ENCODE measurements at places on chromosomes 5 and 9. TPM values are rescaled to one million over a fixed set of nuclear protein-coding genes. Genes with fewer than 3 reads are reported as not detected.
A peak's percentile ranks its signal among the peaks of the same experiment; 100 is the strongest.

PRLR gene
- total RNA-seq: 1.6 TPM

AQP7 gene
- total RNA-seq: 2.4 TPM

ALDOB gene
- not detected for total RNA-seq

DOCK2 gene
- 0.09 TPM for total RNA-seq

ADRA1B gene
- not detected for total RNA-seq

IL9 gene
- not detected for total RNA-seq

PRRC1 gene
- total RNA-seq: 81.7 TPM

KCNIP1 gene
- total RNA-seq: not detected

CARTPT gene
- total RNA-seq: not detected

UHRF2 gene
- 46.5 TPM for total RNA-seq

RANBP17 gene
- total RNA-seq: 31.8 TPM

ADGRV1 gene
- 23.2 TPM for total RNA-seq

FST gene
- total RNA-seq: 0.77 TPM

- H3K36me3 ChIP-seq: no peaks in the 10 kb centered on the region
- no peaks in the 10 kb centered on the region for H3K4me1 ChIP-seq
- no peaks in the 10 kb centered on the region for H3K27me3 ChIP-seq
- no peak overlapping the region for H3K4me3 ChIP-seq
- no peak for DNase-seq
- no peak overlapping the region for H3K27ac ChIP-seq
Observed at GRCh38 chr5:55823151-55823796, 27.9 kb upstream of the IL31RA start.

DNA sequence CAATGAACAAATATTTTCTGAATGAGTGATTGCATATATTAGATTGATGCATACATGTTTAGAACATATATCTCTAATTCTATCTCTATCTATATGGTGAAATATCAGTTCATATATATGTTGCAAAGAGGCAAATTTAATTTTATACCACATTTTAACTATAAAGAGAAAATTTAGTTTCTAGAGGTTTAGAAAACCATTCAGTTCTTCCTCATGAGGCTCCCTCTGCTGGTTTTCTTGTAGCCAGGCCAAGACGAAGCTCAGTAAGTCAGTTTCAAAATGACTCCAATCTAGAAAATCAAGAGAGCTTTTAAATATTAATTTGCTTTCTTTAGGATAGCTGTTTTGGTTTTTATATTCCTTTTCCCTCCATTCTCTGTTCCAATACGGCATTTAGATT is 312.1 kb downstream of the TMEM232 start:
- no peaks in the 10 kb centered on the region for H3K36me3 ChIP-seq
- DNase-seq: no peak
- no peak overlapping the region for H3K4me3 ChIP-seq
- H3K4me1 ChIP-seq: no peaks in the 10 kb centered on the region
- no peak overlapping the region for H3K27ac ChIP-seq

GRCh38 chr9:14248149-14248548 is 65.8 kb downstream of the NFIB start:
- H3K27ac ChIP-seq: no peak overlapping the region
- H3K4me3 ChIP-seq: no peak overlapping the region
- no peak for DNase-seq
- no peaks in the 10 kb centered on the region for H3K36me3 ChIP-seq
- H3K4me1 ChIP-seq: peaks cover 15% of the 10 kb centered on the region

- H3K4me1 ChIP-seq: peaks cover 76% of the 10 kb centered on the region
- no peaks in the 10 kb centered on the region for H3K27me3 ChIP-seq
- peak overlapping the region; percentile 50 for H3K27ac ChIP-seq
- no peaks in the 10 kb centered on the region for H3K36me3 ChIP-seq
- peak; percentile 46 for DNase-seq
Observed at GRCh38 chr9:6899274-6899673, 141.5 kb downstream of the KDM4C start.

DNA sequence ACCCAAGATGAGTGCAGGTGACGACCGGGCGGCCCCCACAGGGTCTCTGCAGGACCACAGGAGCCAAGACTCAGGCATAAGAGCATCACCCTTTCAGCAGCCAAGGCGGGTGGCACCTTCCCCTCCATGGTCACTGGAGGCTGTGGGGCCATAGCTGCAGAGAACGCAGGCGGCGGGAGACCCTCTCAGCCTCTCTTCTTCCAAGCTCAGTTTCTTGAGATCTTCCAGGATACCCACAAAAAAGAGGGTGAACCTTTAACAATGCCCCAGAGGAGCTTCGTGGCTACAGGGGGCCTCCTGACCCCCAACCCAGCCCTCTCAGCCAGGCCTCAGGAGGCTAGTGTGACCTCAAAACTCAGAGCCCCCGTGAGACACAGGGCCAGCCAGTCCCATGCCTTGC is 5.8 kb upstream of the TBC1D9B start:
- no peak overlapping the region for H3K4me3 ChIP-seq
- H3K36me3 ChIP-seq: no peaks in the 10 kb centered on the region
- no peaks in the 10 kb centered on the region for H3K27me3 ChIP-seq
- H3K4me1 ChIP-seq: peaks cover 11% of the 10 kb centered on the region
- DNase-seq: no peak
- H3K27ac ChIP-seq: no peak overlapping the region

DNA sequence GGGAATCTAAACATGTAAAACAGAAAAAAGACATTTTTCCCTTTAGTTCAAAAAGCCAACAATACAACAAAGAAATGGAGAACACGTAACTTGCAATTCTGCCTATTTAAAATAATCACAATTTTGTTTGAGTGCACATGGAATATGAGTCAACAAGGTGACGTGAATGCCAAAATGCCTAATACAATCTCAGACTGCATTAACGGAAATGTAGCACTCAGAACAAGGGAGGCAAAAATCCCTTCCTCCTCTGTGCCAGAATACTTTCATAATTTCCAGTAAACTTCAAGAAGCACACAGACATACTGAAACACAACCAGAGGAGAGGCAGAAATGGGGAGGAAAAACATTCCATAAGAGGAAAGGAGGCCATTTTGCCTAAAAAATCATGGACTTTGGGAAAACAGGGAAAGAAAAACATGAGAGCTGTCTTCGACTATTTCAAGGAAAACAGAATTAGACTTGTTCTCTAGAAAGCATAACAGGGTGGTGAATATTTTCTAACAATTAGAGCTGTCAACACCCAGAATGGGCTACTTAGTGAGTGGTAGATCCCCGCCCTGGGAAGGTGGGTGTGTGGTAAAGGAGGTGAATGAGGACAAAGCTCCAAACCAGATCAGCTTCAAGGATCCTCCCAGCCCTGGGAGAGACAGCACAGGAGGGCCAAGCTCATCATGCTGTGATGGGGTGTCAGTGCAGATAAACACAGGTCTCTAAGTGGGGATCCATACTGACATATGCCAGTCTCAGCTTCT is 48.2 kb downstream of the ABCA1 start:
- H3K36me3 ChIP-seq: peaks cover 2% of the 10 kb centered on the region
- H3K4me3 ChIP-seq: no peak overlapping the region
- no peaks in the 10 kb centered on the region for H3K4me1 ChIP-seq
- DNase-seq: no peak
- H3K27me3 ChIP-seq: no peaks in the 10 kb centered on the region
- no peak overlapping the region for H3K27ac ChIP-seq

- H3K36me3 ChIP-seq: no peaks in the 10 kb centered on the region
- peaks cover 7% of the 10 kb centered on the region for H3K4me1 ChIP-seq
- no peak overlapping the region for H3K4me3 ChIP-seq
- H3K27ac ChIP-seq: no peak overlapping the region
Observed at GRCh38 chr5:21688655-21689054, 1164.5 kb downstream of the CDH12 start.

DNA sequence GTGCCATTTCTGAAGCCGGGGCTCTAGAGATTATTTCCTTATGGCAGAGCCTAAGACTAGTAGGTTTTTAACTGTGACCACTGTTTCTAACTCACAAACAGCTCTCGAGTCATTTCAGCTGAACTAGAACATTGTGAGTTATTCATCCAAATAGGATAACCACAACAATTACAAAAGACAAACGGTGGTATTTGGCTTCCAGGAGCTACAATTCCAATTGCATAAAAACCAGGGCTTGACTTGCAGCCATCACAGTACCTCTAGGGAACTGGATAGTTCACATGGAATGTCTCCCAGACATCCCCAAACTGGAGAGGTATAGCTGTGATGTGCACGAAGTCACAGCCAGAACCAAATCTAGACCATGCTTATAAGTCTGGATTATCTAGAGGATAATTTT is 224.8 kb downstream of the FAM114A2 start:
- H3K36me3 ChIP-seq: no peaks in the 10 kb centered on the region
- H3K27ac ChIP-seq: no peak overlapping the region
- no peak for DNase-seq
- no peaks in the 10 kb centered on the region for H3K27me3 ChIP-seq

DNA sequence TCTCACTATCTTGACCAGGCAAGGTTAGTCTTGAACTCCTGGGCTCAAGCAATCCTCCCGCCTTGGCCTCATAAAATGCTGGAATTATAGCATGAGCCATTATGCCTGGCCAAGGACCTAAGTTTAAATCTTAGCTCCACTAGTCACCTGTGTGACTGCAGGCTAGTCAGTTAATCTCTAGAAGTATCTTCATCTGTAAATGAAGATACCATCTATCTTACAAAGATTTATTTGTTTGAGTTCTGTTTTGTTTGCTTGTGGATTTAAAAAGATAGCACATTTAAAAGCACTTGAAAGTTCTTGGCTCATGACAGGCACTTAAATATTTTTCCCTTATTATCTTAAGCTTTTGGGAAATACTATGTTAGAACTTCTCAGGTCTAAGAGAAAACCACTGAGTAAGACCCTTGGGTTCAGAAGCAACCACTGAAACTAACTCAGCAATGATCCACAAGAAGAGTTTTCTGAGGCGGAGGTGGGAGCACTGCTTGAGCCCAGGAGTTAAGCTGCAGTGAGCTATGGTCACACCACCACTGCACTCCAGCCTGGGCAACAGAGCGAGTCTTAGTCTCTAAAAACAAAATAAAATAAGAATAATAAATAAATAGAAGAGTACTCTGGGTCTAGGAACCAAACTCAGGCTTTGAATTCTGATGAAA is 19.1 kb downstream of the TMEM245 start:
- no peaks in the 10 kb centered on the region for H3K36me3 ChIP-seq
- no peaks in the 10 kb centered on the region for H3K27me3 ChIP-seq
- DNase-seq: no peak
- no peak overlapping the region for H3K27ac ChIP-seq
- no peak overlapping the region for H3K4me3 ChIP-seq
- peaks cover 68% of the 10 kb centered on the region for H3K4me1 ChIP-seq

DNA sequence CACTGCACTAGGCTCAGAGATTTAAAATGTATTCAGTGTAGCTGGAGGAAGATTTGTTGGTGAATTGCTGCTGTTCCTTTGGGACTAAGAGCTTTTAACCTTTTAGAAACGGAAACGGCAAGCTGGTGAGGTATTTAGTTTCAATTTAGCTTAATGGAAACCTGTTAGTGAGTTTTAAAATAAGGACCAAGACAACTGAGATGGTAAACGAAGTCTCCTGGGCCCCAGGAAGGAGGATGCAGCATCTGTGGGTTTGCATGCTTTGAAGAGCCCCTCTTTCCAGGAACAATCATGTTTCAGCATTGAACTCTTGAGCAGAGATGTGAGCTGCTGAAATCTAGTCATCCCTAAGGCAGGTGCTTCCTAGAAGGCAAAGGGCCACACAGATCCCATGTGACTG is 16.5 kb downstream of the DNAI1 start:
- no peaks in the 10 kb centered on the region for H3K4me1 ChIP-seq
- no peak overlapping the region for H3K27ac ChIP-seq
- H3K4me3 ChIP-seq: no peak overlapping the region

DNA sequence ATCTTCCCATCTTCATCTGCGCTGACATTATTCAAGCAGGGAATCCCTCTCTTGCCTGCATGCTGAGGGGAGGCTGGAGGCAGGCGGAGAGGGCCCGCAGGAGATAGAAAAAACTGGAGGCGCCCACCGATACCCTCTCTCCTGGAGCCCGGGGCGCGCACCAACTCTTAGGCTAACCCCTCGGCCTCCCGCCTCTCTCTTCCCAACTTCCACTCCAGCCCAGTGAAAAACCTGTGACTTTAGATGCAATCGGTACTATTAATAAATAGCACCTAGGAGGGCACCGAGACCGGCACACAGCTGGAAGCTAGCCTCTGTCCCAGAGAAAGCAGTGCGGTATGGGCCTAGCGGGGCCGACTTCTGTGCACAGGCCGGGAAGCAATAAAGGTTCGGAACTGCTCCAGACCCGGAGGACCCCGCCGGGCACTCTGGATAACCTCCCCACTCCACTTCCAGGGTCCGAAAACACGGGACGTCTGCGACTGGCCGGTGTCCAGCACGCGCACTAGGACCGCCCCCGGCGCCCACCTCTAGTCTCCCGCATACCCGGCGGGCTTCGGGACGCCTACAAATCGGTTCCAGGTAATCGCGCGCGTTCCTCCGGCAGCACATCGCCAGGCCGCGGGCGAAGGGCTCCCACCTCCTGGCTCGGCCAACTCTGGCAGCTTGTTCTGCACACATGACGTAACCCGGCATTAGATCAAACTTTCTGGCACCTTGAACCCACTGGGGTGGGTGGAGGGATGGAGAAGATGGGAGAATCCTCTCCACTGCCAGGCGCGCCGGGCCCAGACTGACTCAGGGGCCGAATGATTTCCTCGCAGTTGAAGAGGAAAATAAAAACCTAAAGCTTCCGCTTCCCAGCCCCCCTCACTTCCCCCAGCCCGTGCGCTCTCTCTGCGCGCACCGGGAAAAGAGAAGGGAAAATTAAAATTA is 1.4 kb downstream of the EFNA5 start:
- H3K36me3 ChIP-seq: no peaks in the 10 kb centered on the region
- no peak overlapping the region for H3K27ac ChIP-seq
- peaks cover 12% of the 10 kb centered on the region for H3K4me1 ChIP-seq
- peak; percentile 8 for DNase-seq
- no peak overlapping the region for H3K4me3 ChIP-seq
- H3K27me3 ChIP-seq: peaks cover 4% of the 10 kb centered on the region

GRCh38 chr5:92922231-92922967 is 658.6 kb downstream of the NR2F1-AS1 start:
- DNase-seq: no peak
- no peaks in the 10 kb centered on the region for H3K27me3 ChIP-seq
- no peak overlapping the region for H3K27ac ChIP-seq
- no peaks in the 10 kb centered on the region for H3K4me1 ChIP-seq
- H3K4me3 ChIP-seq: no peak overlapping the region

DNA sequence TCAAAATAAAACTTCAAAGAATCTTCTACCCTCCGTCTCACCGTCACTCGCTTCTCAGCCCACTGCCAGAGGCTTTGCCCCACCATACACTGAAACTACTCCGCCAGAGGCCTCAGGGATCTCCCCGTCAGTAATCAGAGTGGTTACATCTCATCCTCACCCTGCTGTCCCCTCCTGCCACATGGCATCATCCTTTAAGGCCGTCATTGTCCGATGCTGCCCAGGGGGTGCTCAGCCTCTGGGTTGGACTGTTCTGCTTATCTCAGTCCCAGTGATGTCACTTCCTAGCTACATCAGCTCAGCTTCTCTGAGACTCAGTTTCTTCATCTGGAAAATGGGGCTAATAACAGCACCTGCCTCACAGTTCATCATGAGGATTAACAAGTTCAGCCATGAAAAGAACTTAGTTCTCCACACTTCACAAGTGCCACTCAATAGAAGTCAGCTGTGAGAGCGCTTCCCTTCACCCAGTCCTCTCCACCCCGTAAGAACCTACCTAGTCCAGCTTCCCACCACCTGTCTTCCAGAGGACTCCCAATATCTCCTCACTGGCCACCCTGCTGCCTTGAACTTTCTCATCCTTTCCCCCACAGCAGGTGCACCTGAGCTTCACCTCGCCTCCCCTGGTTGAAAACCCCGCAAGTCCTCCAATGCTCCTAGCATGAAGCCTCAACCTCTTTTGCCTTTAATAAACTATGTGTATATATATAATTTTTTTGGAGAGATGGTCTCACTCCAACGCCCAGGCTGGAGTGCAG is 2.8 kb upstream of the IL3 start:
- H3K36me3 ChIP-seq: no peaks in the 10 kb centered on the region
- H3K4me1 ChIP-seq: no peaks in the 10 kb centered on the region
- H3K27me3 ChIP-seq: no peaks in the 10 kb centered on the region
- no peak for DNase-seq
- H3K4me3 ChIP-seq: no peak overlapping the region
- H3K27ac ChIP-seq: no peak overlapping the region

All from Caco-2 (cell line).